Left hindlimb (tissue), 1 donor: ENCODE measurements at places on chromosomes 12 and 14.

DNA sequence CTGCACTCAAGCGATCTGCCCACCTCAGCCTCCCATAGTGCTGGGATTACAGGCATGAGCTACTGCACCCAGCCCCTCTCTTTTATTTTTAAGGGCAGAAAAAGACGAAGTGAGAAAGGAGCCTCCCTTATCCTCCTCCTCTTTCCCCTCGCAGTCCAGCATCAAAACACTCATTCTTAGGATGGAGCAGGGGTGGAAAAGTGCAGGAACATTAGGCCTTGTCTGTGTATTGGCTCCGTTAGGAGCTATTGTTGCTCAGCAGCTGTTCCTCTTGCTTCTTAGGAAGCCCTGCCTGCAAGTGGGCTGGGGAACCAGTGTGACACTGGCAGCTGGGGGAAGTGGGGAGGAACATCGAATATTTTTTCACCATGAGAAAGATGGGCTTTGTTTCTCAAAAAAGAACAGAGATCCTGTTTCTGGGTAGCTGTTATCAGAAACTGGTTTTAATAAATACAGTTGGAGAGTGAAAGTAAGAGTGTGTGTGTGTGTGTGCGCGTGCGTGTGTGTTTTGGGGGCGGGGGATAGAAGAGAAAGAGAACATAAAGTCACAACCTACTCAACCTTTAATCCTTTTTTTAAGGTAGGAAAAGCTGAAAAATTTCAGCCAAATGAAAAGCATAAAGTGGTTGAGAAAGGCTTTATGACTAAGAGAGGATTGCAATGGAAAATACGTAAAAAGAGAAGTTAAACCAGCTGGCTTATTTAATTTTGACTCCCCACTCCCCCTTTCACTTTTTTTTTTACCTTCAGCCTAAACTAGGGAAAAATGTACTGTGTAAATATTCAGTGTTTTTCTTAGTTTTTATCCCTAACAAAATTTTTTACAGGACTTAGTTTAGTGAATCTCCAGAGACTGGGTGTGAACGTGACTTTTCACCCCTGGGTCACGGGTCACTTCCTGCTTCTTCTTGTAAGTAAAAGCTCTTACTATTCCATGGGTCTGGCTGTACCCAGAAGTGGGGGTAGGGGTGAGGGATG, 197.2 kb upstream of the PLEKHG7 start:
- peak; percentile 72 for DNase-seq

- DNase-seq = no peak
Observed at GRCh38 chr12:131793243-131794022, 34.8 kb upstream of the MMP17 start.

DNA sequence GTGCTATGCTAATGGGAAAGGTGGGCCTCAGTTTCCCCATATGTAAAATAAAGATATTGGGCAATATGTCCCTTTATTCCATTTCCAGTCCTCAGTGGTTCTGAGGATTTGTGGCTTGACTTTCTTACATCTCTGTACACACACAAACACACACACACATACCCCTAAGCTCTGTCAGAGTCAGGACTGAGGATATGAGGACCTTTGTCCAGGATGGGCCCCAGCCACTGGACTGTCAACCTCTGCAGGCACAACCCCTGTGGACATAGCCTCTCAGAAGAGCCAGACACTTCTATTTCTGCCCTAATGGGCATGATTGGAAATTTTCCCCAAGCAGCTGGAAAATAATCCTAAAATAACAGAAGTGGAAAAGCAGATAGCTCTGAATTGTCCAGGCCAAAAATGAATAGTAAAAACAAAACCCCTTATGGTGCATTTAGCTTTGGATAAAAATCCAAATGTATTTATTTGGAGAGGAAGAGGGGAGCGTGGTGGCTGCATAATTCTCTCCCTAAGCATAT, 50.2 kb downstream of the RIN3 start:
- no peak for DNase-seq

GRCh38 chr14:77355811-77356210, 21.1 kb downstream of the TMED8 start:
- DNase-seq = no peak

GRCh38 chr14:100370003-100370402, 46.9 kb downstream of the SLC25A47 start:
- DNase-seq = no peak

DNA sequence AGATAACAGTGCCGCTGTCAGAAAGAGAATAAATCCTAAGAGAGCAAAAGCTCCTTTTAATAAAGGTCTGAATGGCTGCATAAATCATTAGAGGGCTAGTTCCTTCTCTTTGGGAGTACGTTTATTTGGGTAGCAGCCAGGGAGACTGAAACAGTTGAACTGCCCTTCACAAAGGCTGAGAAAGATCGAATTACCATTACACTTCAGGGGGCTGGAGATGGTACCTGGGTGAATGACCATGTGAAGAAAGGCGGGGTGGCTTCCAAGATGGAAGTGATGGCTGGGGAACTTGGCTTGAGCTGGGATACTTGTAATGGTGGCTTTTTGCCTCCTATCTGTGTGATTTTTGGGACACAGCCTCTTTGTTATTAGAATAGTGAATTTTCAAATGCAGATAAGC, 1.7 kb upstream of the FGD4 start:
- DNase-seq = no peak

- DNase-seq = no peak
Observed at GRCh38 chr12:123833830-123834229, 71.7 kb downstream of the DNAH10 start.

DNA sequence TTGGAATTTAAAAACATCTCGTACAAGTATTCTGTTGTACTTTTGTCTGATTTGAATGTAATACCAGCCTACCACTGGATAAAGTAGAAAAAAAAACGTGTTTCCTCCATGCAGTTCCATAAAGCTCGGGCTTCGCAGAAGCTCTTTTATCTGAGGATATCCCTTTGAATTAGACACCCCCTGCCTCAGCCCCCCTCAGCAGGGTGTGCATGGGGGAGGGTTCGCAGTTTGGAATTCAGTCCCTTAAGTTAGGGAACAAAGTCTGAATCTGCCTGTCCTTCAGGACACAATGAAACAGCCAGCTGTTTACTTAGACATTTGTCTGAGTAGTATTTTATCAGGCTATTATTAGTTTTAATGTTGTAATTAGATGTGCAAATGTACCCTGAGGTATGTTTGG, 234.0 kb upstream of the CAND1 start:
- no peak for DNase-seq

DNA sequence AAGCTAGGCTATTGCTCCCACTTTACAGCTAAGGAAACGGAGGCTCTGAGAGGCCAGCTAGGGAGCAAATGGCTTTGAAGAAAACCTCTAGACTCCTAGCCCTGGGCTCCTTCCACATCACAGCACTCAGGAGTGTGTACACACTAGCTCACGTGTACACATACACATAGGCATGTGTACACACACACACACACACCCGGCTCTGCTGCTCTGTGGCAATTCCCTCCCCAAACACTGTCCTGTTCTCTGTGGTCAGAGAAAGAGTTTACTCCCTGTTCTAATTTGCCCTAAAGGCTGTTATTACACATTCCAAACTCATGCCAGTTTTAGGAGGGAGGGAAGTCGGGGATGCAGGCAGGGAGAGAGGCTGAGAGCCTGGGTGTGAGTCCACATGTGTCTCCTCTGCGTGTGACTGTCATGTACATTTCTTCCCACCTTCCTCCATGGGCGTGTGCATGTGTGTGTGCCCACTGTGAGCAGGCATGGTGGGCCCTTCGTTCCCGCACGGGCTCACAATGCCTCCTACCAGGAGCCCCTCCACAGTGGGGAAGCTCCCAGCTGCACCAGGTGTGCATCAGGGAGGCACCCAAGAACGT, 14.2 kb downstream of the TRPV4 start:
- peak; percentile 36 for DNase-seq
